ENCODE measurements at places on chromosomes 3 and 15.
A peak's percentile ranks its signal among the peaks of the same experiment; 100 is the strongest.

DNA sequence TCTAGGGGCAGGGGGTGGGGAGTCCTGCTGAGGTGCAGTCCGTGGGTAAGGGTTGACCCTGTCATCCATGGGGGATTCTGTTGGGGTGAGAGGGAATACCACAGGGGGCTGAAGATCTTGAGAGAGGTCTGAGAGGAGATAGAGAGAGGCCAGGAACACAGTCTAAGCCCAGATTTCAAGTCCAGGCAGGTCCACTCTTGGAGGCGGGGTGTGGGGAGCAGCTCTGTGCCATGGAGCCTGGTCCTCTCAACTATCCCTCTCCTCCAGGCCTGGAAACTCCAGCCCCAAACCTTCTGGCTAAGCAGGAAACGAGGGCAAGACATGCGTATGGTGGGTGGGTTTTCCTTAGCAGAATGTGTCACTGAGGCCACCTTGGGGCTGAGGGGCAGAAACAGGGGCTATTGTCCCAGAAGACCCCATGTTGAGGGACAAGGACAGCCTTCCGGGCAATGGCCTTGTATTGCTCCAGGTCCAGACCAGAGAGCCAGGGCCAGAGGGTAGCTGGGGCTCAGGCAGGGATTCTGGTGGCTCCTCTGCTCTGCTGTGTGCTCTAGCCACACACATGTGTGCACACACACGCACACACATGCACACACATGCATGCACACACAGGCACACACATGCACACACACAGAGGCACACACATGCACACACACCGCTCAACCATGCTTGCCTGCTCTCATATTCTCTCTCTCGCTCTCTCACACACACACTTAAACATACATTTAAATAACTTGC lies 48.6 kb upstream of the MAGEF1 start:
- peak; percentile 4 for ATAC-seq

DNA sequence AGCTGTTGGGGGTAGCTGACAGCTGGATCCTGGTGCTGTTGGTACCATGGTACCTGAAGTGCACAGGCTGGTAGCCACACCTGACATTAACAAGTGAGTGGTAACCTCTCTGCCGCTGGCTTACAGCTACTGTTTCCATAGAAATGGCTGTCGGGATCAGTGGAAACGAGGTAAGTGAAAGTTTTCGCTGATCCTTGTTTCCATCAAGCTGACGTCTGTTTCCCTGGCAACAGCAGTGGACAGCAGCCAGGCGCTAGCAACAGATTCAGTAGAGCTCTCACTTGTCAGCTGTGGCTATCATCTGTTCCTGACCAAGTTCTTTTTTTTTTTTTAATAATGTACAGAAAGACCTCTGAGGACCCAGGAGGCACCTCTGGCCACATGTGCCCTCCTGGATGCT lies 166.2 kb downstream of the CHDH start:
- ATAC-seq, result peak; percentile 76

- ATAC-seq, result no peak
Observed at GRCh38 chr15:83322061-83322460, 37.6 kb upstream of the BNC1 start.

DNA sequence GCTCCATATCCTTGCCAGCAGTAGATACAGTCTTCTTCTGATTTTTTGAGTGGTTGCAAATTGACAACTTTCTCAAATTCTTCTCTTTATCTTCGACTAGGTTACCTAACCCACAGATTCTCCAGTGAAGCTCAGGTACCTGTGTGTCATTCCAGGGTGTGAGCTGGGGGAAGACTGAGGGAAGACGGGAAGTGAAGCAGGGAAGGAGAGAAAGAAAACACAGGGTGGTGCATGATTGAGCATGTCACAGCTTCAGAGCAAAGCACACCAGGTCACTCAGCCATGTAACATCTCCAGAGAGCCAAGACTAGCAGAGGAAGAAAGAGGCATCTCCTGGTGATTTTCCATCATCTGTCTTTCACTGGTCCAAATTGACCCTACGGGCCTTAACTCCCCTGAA lies 67.2 kb downstream of the LSM3 start:
- ATAC-seq, result no peak

GRCh38 chr3:73924048-73924447 lies 299.3 kb upstream of the PDZRN3 start:
- ATAC-seq, result no peak

GRCh38 chr3:182644013-182644412 lies 149.3 kb upstream of the ATP11B start:
- no peak for ATAC-seq

DNA sequence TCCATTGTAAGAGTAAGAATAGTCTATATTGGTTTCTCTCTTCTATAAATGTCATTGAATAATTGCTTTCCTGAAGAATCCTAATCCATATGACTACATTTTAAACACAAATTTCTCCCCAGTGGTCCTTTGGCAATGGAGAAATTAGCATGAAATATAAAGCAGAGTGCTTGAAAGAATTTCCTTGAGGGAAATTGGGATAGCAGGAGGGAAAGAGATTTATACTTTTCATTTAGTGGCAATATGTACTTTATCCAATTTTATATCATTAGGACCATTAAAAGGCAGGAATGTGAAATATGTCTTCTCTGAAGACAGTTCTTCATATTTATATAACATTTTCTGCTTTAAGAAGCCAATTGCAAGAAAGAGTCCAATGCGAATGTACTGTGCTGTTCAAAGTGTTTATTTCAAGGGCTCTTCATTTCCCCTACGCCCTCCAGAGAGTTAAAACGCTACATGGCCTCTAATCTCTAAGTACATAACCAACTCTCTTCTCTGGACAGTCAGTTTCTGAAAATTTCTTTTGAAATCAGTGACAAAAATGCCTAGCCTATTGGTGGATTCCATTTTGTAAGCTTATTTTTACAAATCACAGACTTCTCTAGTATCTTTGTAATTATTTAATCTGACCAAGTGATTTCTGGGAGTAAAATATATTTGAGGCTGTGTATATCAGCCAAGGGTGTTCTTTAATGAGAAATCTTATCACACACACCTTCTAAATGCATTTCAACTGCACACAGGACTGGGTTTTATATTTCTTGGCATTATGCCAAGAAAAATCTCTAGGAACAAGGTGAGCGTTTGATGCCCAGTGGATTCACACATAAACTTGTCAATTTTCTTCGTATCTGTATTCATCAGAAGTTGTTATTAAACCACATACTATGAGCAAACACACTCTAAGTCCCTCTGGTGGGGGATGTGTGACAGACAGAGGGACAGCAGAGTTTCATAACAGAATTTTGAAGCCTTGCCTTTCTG lies 51.2 kb downstream of the KCNAB1 start:
- ATAC-seq, result no peak

DNA sequence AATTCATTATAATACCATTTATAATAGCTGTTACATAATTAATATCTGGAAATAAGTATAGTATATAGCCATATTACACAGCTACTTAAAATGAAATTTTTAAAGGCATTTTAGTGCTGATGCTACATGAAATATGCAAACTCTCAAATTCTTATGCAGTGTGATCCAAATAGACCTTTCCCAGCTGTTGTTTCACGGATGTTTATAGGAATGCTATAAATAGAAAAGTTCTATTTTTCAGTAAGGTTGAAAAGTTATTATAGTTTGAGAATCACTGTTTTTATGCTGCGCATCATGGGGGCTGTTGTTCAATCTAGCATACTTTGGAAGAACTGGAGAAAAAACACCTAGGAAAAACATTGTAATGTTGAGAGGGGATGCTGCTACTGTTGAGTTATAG lies 147.7 kb upstream of the TRIM42 start:
- no peak for ATAC-seq

DNA sequence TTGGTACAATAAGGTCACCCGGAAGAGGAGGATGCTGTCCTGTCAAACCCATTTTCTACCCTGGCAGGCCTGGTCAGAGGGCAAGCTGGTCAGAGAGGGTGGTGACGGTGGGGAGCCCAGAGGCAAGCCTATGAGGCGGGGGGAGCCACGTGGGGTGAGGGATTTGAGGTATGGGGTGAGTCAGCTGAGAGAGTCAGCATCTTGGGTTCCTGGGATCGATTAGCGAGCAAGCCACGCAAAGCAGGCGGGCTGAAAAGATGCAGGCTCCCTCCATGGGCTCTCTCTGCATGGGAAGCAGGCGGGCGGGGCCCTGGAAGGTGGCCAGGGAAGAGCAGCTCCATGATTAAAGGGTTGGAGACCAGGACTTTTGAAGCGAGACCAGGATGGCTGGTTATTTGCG lies 48.1 kb downstream of the MAGEF1 start:
- ATAC-seq, result peak; percentile 47

DNA sequence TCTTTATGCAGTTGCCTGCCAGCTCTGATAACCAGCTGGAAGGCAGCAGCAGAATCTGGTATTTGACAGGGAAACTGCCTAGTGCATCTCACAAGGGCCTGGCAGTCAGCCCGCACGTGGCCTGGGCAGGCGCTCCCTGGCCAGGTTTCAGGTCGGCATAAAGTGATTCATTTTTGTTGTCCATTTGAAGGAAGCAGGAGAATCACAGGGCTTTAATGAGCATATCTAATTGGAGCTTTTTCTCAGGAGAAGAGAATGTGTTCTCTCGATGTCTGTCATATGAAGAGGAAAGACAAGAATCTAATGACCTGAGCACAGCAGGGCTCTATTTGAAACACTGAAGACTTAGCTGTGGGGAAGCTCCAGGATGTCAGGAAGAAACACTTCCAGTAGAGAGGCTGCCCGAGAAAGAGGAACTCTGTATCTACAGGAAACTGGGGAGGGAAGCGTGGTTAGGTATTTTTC lies 98.8 kb upstream of the MB21D2 start:
- ATAC-seq, result peak; percentile 31

DNA sequence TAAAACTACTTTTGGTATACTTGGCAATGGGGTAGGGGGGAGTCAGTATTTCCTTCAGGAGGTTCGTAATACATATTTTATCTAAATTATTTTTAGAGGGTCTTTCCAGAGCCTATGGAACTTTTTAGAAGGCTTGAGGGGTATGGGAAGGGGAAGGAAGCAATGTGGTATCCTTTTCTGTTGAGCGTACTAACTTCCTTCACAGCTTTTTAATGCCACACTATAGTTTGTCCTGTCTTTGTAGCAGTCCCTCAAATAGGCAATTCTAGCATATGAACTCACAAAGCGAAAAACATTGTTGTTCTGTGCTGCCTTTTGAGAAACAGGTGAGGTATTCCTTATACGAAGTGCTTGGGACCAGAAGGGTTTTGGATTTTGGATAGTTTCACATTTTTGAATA lies 22.3 kb upstream of the P2RY13 start:
- ATAC-seq, result no peak

- no peak for ATAC-seq
Observed at GRCh38 chr3:30964612-30965011, 70.2 kb upstream of the GADL1 start.

DNA sequence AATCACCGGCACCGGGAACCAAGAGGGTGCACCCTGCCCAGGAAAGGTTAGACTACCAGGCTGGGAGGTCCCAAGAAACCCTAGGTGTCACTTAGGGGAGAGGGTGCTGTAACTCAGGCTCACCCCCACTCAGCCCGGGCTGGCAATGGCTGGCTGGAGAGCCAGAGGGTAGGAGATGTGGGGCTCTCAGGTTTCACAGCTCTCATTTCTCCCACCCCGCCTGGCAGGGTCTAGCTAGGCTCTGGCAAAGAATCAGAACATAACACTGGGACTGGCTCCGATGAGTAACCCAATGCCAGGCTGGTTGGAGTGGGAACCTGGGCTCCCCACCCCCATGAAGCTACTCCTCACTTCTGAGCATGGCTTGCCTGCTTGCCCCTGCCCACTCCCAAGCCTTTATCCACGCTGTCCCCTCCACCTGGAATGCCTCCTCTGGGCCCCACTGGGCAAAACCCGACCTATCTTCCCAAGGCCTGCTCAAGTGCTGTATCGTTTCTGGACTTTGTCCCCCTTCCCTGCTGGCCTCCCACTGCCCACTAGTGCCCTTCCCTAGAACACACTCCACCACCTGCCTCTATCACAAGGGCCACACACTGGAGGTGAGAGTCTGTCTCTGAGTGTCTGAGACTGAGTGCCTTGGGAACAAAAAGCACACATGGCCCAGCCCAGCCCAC lies 2.0 kb downstream of the CIB2 start:
- no peak for ATAC-seq

- no peak for ATAC-seq
Observed at GRCh38 chr3:53216723-53217122, 39.1 kb downstream of the TKT start.

GRCh38 chr3:126285369-126285768 lies 71.8 kb downstream of the KLF15 start:
- no peak for ATAC-seq

DNA sequence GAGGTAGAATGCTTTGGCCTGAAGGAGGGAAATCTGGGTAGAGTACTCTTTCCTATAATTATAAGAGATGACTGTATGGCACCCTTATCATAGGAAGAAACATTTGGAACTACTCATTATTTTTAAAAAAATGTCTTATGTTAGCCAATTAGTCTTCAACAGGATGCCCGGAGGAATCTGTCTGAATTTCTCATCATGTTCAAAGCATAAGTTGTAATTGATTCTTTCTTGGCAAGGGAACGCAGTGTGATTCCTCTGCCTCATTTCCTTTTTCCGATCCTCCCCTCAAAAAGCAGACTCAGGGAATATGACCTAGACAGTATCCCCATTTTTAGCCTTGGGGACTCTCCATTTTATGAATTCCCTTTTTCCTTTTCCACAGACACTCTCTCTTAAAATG lies 165.1 kb downstream of the IL5RA start:
- ATAC-seq, result no peak

DNA sequence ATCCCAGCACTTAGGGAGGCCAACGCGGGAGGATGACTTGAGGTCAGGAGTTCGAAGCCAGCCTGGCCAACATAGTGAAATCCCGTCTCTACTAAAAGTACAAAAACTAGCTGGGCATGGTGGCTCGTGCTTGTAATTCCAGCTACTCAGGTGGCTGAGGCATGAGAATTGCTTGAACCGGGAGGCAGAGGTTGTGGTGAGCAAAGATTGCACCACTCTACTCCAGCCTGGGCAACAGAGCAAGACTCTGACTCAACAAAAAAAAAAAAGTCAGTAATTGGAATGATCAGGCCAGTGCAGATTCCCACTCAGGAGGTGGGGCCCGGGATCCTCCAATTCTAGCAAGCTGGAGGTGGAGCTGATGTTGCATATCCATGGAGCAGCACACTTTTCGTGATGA lies 5.6 kb downstream of the CFAP92 start:
- no peak for ATAC-seq

DNA sequence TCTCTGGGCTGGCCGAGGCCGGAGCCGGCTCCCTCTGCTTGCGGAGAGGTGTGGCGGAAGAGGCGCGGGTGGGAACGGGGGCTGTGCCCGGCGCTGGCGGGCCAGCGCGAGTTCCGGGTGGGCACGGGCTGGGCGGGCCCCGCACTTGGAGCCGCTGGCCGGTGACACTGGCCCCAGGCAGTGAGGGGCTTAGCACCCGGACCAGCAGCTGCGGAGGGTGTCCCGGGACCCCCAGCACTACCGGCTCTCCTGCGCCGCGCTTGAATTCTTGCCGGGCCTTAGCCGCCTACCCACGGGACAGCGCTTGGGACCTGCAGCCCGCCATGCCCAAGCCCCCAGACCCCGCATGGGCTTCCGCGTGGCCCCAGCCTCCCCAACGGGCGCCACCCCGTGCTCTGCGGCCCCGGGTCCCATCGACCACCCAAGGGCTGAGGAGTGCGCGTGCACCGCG lies 736.3 kb upstream of the ARRDC4 start:
- no peak for ATAC-seq

GRCh38 chr3:170910542-170910941 lies 2.1 kb upstream of the EIF5A2 start:
- ATAC-seq, result no peak

GRCh38 chr15:47184003-47184907 lies 533.0 kb upstream of the SEMA6D start:
- peak; percentile 76 for ATAC-seq

All from motor neuron (in vitro differentiated cells).